T-cell (primary cell): ENCODE measurements at places on chromosomes 5 and 9.

DNA sequence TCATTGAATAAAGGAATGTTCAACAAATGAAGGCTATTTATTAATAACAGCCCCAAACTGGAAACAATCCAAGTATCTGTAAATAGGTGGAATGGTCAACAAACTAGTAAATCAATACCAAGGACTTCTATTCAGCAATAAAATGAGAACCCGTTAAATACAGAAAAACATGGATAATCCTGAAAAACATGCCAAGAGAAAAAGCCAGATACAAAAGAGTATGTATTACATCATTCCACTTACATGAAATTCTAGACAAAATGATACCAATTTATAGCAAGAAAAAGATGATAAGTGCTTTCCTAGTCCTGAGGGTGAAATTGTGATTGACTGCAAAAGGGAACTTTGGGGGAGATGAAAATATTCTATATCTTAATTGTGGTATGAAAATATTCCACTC, 3.1 kb downstream of the PJA2 start:
- DNase-seq: no peak

DNA sequence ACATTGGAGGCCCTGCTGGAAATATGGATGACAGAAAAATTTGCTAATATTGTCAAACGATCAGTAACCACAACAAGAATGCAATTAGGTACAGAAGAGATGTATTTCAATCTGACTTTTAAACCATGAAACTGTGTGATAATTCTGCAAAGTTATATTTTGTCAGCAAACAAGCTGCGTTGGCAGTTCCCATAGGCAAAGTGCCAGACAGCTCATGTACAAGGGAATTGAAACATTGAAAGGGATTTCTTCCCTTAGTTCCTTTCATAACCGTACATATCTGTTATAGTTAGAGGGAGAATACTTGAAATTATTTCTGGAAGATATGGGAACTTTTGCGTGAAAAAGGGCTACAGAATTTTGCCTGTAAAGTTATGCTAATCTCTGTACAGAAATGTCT, 419.4 kb upstream of the PTGER4 start:
- no peak for DNase-seq

DNA sequence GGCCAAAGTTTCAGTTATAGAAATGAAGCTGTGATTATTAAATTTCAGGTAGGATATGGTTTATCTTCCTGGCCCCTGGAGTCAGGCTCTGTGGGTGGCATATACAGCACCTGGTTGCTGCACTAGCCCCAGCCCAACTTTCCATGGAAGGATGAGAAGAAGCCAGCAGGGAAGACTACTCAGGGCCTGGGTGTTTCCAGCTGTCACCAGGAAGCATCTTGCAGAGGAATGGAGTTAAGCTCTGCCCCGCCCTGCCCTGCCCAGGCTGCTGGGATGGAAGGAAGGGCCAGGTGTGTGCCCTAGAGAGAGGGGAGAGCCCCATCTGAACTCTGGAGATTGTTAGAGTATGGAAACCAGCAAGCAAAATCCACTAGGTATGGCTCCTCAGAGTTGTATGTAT, 42.8 kb upstream of the FAT2 start:
- no peak for DNase-seq

DNA sequence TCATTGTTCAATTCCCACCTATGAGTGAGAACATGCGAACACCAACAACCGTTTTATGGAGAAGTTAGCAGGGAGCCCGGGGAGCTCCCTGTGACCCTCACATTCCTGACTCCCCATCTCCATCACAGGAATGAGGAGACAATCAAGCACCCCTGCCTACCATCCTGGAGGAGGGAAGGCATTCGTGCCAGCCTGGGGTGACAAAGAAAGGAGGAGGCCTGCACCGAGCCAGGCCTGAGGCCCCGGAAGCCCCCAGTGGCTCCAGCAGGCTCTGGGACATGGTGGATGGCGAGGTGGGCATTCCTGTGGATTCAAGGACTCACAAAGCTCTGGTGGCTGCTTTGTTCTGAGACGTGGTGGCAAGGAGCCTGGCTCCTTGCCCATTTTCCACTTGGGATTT, 36.5 kb upstream of the UGT3A1 start:
- DNase-seq: no peak

DNA sequence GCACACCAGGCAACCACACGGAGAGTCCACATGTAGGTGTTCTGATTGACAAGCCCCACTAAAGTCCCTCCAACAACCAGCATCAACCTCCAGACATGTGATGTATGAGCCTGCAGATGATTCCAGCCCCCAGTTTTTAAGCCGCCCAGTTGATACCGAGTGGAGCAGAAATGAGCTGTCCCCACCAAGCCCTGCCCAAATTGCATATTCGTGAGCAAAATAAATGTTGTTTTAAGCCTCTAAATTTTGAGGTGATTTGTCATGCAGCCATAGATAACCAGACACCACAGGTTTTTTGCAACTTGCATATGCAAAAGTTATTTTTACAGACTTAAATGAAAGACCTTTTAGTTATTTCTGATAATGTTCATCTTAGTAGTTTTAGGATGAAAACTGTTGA, 187.7 kb downstream of the PIK3R1 start:
- DNase-seq: no peak

DNA sequence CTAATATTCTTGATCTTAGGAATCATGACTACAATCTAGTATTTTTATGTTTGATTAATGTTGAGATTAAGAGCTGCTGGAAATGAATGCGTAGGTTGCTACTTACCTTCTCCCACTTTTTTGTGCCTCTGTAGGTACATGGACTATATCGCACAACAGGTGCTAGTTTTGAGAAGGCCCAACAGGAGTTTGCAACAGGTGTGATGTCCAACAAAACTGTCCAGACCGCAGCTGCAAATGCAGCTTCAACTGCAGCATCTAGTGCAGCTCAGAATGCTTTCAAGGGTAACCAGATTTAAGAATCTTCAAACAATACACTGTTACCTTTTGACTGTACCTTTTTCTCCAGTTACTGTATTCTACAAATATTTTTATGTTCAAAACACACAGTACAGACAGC, 115.0 kb downstream of the SCAMP1 start:
- no peak for DNase-seq
